Retinal pigment epithelial cell (primary cell): ENCODE measurements at places on chromosomes 2 and 18.

DNA sequence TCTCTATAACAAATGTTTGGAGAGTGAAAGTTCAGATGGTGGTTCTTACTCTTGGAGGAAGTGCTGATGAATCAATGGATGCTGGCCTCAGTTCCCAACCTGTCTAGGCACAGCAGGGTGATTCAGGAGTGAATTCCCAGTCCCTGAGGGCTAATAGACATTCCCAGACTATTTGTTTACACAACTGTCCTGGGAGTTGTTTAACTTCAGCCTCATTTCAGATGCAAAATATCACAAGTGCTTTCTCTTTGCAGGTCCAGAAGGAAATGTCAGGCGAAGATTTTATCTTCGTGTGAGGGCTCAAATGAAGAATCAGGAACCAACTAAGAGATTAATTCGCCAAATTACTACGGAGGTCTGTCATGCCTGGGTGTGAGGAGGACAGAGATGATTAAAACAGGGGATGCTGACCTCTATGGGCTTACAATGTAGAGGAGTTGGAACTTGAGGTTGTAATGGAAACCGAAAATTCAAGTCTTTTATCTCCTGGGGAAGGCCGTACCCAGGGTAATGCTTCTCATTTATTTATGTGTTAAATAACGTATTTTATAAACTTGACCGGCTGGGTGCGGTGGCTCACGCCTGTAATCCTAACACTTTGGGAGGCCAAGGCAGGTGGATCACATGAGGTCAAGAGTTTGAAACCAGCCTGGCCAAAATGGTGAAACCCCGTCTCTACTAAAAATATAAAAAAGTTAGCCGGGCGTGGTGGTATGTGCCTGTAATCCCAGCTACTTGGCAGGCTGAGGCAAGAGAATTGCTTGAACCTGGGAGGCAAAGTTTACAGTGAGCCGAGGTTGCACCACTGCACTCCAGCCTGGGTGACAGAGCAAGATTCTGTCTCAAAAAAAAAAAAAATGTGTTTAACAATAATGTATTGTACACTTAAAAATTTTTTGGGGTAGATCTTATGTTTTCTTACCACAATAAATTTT lies 38.7 kb upstream of the SLC1A4 start:
- DNase-seq = no peak

DNA sequence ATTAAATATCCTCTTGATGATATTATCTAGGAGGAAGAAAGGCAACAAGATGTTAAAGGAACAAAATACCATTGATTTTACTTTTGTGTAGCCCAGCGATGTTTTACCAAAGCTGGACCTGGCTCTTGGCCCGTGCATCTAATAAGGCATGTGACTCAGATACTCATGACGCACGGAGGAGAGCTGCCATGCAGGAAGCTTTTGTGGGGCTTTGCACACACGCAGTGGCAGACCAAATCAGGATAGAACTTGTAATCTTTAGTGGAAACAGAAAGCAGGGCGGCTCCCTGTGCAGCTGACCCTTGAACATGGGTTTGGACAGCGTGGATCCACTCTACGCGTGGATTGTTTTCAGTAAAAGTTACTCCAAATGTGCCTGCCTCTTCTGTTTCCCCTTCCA lies 190.0 kb downstream of the NAPG start:
- DNase-seq = peak; percentile 89

DNA sequence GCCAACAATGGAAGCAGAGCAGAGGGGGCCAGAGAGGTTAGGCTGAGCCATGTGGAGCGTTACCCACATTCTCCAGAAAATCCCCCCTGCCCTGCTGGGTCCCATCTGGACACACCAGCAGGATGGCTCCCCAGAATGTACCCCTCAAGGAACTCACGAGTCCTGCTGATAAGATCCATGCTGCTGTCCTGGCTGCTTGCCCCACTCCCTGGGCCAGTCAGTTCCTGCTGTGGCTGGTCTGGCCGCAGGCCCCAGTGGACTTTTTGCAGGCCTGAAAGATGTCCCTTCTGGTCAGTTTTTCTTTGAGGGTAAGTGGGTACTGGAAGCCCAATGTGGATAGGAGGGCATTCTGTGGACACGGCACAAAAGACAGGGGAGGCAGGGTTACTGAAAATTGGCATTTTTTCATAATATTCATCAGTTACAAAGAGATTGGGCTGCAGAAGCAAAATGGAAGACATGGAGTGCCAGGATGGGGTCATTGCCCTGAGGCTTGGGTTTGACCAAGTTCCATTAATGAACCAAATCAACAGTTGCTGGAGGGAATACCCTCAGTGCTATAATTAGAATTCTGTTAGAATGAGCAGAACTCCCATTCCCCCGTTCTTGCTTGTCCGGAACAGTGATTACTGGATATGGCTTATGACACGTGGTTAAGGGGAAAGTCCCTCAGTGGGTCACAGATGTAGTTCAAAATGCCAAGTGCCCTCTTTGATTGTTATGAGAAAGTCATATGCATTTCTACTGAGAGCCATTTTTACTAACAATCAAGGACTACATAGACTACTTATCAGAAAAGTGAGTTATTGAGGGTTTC lies 38.7 kb downstream of the SLC4A5 start:
- no peak for DNase-seq

- peak; percentile 8 for DNase-seq
Measured at GRCh38 chr2:142980246-142981068, 103.0 kb downstream of the KYNU start.

DNA sequence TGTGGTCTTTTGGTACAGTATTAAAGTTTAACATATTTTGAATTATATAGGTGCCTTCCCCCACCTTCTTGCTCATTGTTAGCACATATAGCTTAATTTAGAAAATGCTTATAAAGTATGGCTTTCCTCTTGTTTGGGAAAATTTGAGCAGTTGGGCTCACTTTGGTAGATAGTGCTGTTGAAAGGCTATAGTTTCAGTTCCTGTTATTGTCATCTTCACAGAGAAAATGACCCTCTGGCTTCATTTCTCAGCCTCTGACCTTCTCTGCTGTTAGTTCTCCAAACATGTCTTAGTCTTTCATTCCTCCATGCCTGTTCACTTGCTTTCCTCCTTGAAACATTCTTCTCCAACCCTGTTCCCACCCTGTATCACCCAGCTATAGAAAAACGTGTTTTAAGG lies 200.6 kb downstream of the WDR7 start:
- no peak for DNase-seq

- DNase-seq = no peak
Measured at GRCh38 chr18:54718408-54718773, 109.9 kb upstream of the RAB27B start.

DNA sequence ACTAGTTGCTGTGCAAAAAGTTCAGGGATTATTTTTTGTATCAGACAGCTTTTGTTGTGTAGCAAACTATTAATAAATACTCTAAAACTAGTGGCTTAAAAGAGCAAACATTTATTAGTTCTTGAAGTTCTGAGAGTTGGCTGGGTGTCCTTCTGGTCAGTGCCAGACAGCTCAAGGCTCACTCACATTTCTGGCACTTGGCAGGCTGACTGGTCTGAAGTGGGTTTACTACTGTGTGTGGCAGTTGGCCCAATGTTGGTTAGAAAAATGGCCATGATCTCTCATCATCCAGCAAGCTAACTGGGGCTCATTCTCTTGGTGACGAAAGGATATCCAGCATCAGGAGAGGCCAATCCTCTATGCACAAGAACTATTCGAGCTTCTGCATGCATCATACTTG lies 71.4 kb upstream of the ZNF385B start:
- DNase-seq = no peak

DNA sequence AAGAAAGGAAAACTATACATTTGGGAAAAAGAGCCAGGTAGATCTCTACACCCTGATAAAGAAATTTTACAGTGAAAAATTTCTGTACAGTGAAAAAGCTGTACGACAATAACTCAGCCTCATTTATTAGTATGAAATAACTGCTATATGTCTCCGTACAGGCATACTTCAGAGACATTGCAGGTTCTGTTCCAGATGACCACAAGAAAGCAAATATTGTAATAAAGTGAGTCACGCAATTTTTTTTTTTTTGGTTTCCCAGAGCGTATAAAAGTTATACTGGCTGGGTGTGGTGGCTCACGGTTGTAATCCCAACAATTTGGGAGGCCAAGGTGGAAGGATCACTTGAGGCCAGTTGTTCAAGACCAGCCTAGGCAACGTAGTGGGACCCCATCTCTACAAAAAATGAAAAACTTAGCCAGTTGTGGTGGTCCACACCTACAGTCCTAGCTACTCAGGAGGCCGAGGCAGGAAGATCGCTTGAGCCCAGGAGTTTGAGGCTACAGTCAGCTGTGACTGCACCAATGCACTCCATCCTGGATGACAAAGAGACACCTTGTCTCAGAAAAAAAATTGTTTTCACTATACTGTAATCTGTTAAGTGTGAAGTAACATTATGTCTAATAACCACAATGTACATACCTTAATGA lies 28.2 kb upstream of the AMMECR1L start:
- no peak for DNase-seq

DNA sequence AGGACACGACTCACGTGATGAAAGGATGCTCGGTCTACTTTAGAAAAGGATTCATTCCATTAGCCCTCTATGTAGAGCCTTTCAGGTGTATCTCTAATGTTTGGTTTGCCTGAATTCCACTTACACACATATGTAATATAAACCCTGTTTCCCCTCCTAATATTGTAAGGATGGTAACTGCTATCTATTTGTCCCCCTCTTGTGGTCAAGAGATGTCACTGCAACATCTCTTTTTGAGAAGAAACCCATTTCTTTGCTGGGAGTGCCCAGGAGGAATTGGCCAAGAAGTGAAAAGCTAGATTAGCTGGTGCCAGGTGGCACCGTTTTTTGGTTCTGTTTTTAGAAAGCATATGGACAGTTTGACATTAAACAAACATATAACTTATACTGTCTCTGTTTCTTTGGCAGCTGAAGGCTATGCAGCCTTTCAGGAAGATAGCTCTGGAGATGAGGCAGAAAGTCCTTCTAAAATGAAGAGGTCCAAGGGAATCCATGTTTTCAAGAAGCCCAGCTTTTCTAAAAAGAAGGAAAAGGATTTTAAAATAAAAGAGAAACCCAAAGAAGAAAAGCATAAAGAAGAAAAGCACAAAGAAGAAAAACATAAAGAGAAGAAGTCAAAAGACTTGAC lies 41.2 kb downstream of the RALBP1 start:
- no peak for DNase-seq

- DNase-seq = no peak
Measured at GRCh38 chr2:34848132-34848531, 1249.0 kb upstream of the FAM98A start.

GRCh38 chr2:134372611-134373131 lies 118.8 kb downstream of the MGAT5 start:
- DNase-seq = no peak

DNA sequence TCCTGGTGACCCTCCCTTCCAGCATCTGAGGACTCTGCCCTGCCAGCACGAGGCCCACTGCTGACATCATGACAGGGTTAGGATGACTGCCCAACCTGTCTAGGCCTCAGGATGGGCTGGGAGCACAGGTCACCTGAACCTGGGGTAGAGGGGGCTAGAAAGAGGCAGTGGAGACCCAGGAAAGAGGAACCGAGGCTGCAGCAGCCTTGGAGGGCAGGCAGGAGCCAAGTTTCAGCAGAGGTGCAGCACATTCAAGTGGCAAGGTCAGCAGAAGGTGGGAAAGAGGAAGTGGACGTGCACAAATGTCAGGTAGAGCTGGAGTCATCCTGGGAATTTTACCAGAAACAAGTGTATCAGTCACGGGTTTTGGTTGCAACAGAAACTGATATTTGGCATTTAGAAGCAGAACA lies 13.6 kb upstream of the RAB10 start:
- DNase-seq = no peak

- DNase-seq = peak; percentile 73
Measured at GRCh38 chr2:217261452-217261851, 401.6 kb upstream of the TNP1 start.

- DNase-seq = no peak
Measured at GRCh38 chr18:32343634-32344033, 127.0 kb downstream of the GAREM1 start.

DNA sequence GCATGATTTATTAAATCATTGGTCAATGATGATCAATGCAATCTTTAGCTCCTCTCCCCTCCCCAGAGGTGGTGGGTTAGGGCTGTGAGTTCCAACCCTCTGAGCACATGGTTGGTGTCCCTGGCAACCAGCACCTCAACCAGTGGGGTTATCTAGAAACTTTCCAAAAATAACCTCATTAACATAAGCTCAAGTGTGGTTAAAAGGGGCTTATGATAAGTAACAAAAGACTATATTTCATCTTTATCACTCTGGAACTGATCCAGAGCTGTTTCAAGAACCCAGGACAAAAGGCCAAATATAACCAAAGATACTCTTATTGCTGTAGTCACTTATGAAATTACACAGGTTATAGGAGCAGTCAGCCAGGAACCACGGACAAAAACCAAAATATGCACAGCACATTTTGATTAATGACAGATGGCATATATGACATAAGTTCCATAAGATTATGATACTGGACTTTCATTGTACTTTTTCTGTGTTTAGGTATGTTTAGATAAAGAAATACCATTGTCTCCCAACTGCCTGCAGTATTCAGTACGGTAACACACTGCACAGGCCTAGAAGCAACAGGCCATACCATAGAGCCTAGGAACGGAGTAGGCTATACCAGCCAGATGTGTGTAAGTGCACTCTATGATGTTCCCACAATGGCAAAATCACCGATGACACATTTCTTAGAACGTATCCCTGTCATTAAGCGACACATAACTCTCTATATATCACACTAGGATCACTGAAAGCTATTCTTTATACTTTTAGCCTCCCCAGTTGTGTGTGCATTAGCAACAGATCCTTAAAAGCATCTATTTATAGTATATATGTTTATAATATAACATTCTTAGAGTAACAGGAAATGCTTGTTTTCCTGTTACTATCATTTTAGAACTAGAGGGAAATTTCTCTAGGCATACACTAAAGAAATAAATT lies 31.9 kb downstream of the KIDINS220 start:
- peak; percentile 25 for DNase-seq

GRCh38 chr2:229267080-229267479 lies 4.0 kb downstream of the PID1 start:
- DNase-seq = no peak

DNA sequence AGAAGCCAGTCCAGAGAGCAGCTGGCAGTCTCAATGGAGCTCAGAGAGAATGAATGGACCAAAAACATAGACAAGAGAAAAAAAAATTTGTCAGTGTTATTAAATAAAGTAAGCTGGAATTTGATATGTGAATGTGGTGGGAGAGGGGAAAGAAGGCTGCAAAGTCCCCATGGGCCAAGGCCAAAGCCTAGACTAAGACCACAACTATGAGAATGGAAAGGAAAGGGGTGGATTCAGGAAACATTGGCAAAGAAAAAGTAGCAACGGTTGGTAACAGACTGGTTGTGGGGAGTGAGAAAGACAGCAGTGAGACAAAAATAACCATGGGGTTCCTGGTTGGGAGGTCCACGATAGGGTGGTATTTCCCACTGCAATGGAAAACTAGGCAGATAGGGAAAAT lies 47.0 kb downstream of the ZEB2 start:
- DNase-seq = no peak

DNA sequence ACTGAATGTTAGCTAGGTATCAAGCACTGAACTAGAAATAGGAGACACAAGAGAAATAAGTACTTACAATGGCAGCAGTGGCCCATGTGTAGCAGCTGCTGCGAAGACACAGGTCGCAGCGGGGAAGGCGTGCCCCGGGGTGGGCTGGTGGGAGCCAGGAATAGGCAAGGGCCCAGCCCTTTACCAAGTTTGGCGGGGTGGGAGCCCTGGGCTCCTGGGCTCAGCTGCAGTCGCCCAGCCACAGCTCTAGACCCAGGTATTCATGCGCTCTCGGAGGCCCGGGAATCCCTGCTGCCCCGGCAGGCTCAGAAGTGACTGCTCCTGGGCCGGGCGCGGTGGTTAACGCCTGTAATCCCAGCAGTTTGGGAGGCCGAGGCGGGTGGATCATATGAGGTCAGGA lies 1287.3 kb downstream of the CNTNAP5 start:
- DNase-seq = no peak
